ENCODE measurements at places on chromosomes 12 and 14.

DNA sequence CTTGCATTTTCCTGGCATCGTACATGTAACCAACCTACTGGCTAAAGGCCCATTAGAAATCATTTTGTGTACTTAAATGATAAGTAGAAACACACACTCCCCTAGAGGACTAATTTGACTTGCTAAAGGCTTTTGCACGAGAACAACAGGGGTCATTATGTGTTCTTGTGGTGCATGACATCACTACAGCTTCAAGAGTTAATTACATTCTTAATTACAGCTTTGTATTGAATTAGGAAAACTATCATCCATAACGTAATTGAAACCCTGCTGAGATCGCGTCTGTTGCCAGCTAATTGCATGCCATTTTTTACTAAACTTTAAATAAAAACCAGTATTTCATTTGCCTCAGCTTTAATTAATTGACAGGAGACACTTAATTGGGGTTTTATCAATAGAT, 51.4 kb downstream of the TMEM132C start:
- DNase-seq: no peak

GRCh38 chr14:57078054-57078453, 190.7 kb downstream of the EXOC5 start:
- DNase-seq: no peak

DNA sequence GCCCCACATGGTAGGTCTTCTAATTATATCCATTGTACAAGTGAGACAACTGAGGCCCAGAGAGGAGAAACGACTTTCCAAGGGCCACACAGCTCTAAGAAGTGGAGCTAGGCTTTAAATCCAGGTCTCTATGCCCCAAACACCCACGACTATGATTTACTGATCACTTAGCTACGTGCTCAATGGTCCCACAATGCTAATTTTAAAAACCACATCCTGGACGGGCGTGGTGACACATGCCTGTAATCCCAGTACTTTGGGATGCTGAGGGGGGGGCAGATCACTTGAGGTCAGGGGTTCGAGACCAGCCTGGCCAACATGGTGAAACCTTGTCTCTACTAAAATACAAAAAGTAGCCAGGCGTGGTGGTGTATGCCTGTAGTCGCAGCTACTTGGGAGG, 8.4 kb upstream of the MLEC start:
- peak; percentile 45 for DNase-seq

GRCh38 chr12:128137140-128137539, 129.8 kb upstream of the TMEM132C start:
- DNase-seq: no peak

DNA sequence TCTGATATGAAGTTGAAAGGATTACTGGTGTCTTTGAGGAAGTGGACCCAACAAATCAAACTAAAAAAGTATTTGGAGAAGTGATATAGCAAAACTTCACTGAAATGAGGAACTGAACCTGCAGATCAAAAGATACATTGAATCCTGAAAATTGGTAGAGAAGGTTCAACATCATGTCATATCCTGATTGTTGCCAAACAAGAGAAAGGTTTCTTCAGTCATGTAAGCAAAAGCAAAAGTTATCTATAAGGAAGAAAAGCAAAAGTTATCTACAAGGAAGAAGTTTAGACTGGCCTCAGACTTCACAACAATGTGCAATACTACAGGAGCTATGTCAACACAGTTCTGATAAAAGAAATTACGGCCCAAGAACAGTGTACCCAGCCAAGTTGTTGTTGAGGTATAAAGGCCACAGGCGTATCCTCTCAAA, 142.7 kb downstream of the RAD51B start:
- no peak for DNase-seq

GRCh38 chr12:104598342-104599271, 141.9 kb downstream of the CHST11 start:
- no peak for DNase-seq

DNA sequence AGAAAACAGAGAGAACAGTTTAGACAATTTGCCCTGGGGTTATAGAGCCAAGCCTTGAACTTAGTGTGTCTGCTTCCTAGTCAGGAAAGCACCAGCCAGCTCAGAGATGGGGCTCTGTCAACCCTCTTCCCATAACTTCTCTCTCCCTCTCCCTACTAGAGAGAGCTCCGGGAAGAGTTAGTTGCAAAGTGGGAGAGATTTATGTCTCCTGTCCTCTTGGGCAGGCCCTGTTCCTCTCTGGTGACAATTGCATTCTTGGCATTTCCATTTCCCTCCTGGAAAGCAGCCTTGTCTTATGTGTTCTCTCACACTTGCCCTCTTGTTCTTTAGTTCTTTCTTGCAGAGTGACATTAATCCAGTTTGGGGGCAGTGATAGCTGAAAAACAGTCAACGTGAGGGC, 42.1 kb upstream of the TUNAR start:
- no peak for DNase-seq

DNA sequence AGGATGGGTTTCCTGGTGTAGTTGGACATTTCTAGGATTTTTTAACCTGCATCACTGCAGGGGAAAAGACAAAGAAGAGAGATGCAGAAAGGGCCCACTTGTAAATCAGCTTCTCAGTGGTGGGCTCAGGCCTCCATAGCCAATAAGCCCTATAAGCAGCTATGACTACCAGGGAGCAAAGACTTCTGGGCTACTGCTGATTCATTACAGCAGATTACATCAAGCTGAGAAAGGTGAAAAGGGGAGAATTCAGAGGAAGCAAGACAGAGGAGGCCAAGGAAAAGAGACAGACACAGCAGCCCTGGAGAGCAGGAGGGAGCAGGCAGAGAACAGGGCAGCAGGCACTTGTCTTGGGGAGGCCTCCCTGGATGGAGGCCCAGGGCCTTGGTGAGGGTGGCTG, 95.2 kb downstream of the KCNA5 start:
- no peak for DNase-seq

GRCh38 chr12:79698966-79699365, 8.2 kb upstream of the PAWR start:
- no peak for DNase-seq

DNA sequence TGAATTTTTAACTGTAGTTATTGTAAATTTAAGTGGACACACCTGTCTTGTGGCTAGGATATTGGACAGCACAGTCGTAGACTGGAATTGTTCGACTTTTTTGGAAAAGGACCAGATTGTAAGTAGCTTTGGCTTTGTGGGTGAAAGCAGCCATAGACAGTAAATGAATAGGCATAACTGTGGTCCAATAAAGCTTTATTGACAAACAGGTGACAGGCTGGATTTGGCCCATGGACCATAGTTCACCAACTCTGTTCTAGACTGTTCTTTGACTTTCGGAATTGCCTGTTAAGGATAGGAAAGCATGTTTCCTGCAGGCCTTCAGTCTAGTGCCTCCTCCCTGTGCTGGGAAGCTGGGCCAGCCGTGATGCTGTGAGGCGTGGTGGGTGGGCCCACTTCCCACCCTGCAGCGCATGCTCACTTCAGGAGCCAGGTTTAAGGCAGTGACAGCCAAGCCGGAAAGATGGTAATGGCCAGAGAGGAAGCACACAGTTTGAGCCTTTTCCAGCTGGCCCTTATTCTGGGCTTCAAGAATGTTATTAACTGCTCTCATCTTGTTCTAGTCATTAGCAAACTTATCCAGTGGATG, 51.8 kb downstream of the PPP2R5C start:
- DNase-seq: no peak

DNA sequence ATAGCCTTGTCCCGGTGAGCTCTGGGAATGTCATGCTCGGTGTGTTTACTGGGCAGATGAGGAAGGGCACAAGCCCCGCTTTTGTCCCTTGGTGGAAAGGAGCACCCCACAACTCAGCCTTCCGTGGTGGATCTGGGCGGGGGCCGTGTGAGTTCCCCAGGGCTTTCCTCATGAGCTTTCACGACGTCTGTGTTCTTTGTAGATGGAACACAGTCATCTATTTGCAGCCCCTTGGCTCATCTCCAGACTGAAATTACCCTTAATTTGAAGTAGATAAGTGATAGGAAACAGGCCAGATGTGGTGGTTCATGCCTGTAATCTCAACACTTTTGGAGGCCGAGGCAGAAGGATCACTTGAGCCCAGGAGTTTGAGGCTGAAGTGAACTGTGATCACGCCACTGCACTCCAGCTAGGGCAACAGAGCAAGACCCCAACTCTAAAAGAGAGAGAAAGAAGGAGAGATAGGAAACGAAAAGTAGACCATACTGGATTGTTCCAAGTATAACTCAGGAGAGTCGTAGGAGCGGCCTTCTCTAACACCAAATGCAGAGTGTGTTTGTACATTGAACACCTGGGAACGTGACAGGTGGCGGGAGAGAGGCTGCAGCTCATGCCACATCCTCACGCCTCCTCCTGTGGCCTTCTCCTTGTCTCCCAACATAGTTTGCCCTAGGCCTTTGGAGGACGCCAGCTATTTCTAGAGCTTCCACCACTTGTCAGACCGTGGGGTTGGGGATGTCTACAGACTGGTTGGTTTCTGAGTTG, 8.8 kb downstream of the P2RX4 start:
- no peak for DNase-seq

DNA sequence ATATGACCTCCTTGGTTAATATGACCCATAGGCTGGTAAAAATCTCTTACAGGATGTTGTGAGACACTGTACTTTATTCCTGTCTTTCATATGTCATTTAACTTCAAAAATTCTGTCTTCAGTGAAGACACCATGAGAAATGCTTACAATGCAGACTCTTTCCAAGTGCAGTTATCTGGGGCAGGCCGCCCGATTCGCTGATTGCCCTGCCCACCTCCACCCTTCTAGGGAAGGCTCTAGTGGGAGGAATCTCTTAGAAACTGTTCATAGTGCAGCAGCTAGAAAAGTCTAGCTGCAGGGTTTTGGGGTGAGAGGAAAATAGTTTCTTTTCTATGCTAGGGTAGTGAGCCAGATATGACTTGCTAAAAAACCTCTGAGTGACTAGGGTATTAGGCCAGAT, 15.0 kb upstream of the CIPC start:
- DNase-seq: no peak

DNA sequence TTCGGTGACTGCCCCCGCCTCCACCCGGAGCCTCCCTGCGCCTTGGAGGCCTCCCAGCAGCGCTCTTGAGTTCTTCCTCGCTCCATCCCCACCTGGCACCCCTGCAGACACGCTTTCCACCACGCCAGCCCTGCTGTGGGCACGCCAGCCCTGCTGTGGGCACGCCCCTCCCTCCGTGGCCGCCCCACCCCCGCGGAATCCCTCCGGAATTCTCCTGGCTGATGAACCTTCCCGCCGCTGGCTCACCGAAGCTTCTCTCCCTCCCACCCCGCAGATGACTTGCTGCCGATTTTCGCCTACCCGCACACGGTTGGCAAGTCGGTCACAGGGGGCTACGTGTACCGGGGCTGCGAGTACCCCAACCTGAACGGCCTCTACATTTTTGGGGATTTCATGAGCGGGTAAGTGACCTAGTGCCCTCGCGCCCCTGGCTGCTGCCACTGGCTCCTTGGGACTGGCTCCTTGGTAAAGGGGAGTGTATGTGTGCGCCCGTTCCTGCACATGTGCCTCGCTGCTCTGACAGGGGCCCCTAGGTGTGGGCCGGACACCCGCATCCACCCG, 15.2 kb downstream of the HHIPL1 start:
- no peak for DNase-seq

DNA sequence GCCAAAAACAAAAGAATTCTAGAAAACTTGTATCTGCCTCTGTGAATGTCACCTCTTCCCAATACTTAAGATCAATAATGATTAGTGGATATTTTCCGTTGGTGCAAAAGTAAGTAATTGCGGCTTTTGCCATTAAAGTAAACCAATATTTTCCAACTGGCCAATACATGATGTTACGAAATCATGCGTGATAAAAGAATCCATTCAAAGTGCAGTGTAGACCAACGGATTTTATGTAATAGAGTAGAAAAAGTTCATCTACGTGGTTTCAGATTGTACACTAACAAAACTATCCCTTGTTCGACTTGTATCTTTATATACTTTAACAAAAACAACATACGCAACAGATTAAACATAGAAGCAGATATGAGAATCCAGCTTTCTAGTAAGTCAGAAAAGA, 626 bp upstream of the ZNF268 start:
- DNase-seq: no peak

DNA sequence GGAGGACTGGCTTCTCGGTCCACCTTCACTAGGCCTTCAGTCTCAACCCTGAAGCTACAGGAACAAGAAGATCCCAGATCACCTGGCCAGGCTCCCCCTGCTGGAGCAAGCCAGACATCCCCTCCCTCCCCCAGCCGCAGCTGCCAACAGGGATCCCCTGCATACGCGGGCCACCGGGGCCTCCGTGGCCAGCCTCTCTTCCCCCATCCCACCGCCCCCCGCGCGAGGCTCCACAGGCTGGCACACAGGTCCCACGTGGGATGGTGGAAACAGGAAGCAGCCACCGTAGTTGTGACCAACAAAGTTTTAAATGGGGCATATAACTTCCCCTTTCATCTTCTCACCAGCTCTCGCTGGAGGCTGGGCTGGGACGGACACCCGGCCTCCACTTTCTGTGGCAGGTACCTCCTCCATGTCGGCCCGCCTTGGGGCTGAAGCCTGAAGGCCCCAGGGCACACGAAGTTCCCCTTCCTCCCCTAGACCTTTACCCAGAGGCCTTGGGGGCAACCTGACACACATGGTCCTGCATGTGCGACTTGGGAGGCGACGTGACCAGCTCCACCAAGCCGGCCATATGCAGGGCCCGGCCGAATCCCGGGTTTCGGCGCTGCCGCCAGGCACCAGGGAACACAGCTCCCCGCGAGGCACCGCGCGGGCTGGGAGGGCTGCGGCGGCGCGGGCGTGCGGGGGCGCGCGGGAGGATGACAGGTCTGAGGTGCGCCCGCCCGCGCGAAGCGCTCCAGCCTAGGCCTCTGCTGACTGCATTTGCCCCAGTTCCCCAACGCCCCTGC, 44.4 kb upstream of the PNMA1 start:
- DNase-seq: peak; percentile 85

DNA sequence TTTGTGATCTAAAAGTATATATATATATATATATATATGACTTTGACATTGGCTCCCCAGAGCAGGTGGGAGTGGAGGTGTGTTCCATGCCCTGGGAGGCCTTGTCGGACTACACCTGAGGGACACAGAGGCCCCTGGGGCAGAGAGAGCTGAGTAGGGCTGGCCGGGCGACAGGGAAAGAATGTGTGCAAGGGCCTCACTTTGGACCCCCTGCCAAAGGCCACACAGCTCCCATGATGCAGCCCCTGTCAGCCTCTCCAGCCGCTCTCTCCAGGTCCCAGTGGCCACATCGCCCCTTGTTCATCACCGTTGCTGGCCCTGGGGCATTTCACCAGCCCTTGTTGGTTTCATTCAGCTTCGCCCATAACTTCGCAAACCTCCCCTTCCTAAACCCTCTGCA, 123.9 kb downstream of the BCL11B start:
- DNase-seq: no peak

DNA sequence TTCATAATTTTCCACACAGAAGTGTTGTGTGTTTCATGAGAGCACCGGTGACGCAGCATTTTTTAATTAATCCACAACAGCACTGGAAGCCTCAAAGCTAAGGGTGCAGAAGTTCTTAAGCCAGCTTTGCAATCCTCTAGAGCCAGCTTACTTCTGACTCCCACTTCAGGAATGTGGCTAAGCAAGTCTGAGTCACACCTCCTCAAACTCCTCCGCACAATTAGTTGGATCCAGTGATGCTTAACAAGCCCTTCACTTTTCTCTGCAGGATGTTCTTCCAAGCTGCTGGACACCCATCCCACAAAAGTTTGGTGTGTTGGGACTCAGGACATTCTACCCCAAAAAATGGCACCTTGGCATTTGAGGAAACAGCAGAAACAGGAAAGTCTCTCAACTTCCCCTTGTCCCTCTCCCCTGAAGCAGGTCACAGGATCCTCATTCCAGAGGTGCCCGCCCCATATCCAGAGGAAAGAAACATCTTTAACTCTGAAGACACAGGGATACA, 210.0 kb downstream of the PPM1H start:
- DNase-seq: peak; percentile 77

Data from SW480 (cell line).